ENCODE measurements at places on chromosomes 1 and 21. TPM values are rescaled to one million over a fixed set of nuclear protein-coding genes. Genes with fewer than 3 reads are reported as not detected.
A peak's percentile ranks its signal among the peaks of the same experiment; 100 is the strongest.

The DNAH14 gene
- total RNA-seq, result 15.4 TPM

The ACKR1 gene
- total RNA-seq, result not detected

The FCRL5 gene
- total RNA-seq, result not detected

The SLC5A9 gene
- total RNA-seq, result not detected

The BSDC1 gene
- total RNA-seq, result 71.2 TPM

The LDLRAD1 gene
- total RNA-seq, result not detected

The AADACL3 gene
- not detected for total RNA-seq

The PTGFRN gene
- 51.1 TPM for total RNA-seq

The IGSF3 gene
- 51.7 TPM for total RNA-seq

The LACTBL1 gene
- not detected for total RNA-seq

The COL11A1 gene
- total RNA-seq, result 592 TPM

The NFASC gene
- total RNA-seq, result 0.13 TPM

The HYI gene
- 43.2 TPM for total RNA-seq

The OR2G6 gene
- total RNA-seq, result not detected

The OSCP1 gene
- 5.0 TPM for total RNA-seq

GRCh38 chr1:36486439-36487335 is 4.0 kb upstream of the CSF3R start:
- no peak for DNase-seq

DNA sequence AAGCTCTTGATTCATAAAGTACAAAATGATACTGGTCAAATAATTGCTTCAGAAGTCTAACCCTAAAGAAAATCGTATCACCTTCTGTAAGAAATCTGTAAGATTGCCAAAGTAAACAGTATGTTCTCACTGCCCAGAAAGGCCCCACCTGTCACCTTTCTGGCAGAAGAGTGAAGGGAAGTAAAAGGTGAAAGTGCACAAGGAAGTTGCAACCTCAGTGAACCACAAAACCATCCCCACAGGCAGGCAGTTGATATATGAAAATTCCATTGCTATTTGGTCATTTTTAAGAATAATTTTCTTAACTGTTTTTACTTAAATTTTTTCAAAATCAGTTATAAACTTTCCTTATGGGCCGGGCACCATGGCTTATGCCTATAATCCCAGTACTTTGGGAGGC is 48.5 kb upstream of the FBXO28 start:
- no peak for DNase-seq

- DNase-seq, result no peak
Measured at GRCh38 chr1:208243527-208243966, 637 bp downstream of the PLXNA2 start.

DNA sequence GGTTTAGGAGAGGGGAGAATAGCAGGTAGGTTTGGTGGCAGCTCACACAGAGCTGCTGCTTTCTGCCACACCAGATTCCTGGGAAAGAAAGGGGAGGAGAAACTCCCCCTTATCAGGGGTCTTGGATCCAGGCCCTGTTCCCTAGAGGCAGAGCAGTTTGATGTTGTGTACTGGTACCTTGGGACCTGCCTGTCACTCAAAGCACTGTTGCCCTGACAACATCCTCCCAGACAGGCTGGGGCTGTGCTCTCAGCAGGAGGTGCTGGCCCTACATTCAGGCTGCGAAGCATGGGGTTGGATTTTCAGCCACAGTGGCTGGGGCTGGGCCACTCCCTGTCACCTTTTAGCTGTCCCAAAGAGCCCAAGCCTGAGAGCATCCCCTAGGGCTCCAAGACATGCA is 188.0 kb downstream of the GRIK3 start:
- DNase-seq, result no peak

- DNase-seq, result no peak
Measured at GRCh38 chr1:196027127-196027526, 581.1 kb downstream of the KCNT2 start.

DNA sequence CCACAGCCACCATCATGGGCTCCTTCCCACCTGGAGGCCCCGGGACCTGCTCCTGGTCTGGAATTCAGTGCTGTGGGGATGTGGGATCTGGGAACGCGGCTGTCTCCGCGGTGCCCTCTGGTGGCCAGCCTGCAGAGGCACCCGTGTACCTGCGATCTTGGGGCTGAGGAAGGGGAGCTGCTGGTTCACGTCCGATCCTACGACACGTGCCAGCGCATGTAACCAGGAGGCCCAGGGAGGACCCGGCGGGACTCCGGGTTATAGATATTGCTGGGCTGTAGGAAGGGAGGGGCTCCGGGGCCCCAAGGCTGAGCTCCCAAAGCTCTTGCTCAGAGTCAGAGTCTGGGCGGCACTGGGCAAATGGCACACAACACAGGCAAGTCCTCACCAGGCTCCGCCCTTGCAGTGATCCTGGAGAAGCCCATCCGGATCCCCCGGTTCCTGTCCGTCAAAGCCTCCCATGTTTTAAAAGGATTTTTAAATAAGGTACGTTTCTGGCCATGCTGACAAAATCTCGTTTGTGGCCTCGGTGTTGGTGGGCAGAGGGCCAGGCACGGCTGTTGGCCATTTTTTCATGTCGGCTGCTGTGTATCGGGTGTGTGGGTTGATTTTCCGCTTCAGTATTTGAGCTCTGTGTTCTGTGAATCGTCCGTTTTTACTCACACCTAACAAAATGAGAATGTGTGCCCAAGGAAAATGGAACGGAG is 20.1 kb downstream of the FAAP20 start:
- no peak for DNase-seq

DNA sequence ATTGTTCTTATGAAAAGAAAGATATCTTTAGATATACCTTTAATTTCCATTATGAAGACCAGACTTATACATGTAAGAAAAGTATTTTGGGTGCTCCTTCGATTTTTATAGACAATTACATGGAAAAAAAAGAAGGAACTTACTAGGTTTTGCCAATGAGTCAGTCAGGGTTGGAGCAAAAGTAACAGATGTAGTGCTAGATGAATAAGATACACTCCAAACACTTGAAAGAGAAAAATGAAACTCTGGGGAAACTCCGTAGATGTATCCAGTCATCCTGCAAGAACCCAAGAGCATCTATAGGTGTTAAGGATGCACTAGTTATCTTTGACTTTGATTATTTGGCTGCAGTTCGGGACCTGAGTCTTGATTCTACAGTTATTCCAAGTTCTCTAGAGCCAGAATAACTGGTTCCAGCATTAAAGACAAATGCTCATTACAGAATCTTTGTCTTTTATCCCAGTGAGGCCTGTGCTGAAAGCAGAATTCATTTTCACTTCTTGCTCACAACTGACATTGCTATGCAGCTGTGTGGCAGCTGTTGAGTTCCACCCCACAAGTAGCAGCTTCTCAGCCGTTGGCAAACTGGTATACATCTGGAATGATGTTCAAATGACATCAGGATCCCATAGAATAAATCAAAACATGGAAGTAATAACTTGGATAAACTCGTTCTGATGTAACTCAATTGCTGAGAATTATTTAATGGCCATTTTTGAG is 326.1 kb downstream of the ASTN1 start:
- no peak for DNase-seq

DNA sequence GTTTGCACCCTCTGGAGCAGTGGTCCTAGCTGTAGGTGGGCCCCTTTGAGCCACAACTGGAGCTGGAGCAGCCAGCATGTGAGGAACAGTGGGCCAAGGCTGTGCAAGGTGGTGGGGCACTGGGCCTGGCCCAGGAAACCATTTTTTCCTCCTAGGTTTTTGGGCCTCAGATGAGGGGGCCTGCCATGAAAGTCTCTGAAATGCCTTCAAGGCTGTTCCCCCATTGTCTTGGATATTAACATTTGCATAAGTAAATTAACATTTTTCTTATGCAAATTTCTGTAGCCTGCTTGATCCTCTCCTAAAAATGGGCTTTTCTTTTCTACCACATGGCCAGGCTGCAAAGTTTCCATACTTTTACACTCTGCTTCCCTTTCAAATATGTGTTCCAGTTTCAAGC is 212.0 kb downstream of the NTNG1 start:
- no peak for DNase-seq

DNA sequence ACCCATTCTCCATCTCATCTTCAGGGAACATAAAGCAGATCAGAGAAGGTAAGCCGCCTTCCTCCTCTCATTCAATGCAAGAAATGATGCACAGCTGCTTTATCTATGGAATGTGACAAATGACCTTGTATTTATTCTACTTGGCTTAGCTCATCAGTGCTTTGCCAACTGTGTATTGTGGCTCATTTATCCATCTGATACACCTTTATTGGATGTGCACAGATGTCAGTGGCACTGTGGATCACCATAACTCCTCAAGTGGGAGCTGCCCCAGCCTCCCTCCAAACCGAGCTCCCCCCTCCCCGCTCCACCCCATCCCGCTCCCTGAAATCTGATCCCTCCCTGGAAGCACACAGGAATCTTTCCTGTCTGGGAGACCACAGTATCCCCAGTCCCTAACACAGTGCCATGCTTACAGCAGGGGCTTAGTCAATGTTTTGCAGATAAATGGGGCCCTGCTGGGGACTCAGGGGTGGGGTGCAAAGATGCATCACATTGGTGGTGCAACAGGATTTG is 156.0 kb upstream of the RAB4A start:
- DNase-seq, result no peak

DNA sequence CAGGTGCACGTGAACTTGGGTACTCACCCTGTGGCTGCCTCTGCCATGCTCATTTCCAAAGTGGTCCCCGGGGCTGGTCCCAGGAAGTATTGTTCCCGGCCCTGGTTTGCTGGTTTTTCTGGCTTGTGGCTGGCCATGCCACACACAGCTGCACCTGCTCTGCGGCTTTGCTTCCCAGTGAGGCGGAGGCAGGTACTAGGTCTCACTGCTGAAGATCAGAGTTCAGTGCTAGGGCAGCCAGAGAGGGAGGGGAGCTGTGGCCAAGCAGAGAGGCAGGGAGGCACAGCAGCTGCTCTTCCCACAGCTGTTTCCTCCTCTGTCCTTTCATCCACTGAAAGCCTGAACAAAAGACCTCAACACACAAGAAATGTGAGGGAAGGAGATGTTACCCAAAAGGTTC is 30.5 kb downstream of the ENO1 start:
- no peak for DNase-seq

GRCh38 chr21:46492851-46493250 is 34.2 kb downstream of the DIP2A start:
- DNase-seq, result no peak

- no peak for DNase-seq
Measured at GRCh38 chr1:213983493-213984386, 4.0 kb upstream of the PROX1 start.

- DNase-seq, result no peak
Measured at GRCh38 chr1:79852004-79852403, 845.5 kb upstream of the ADGRL4 start.

GRCh38 chr1:222754366-222755139 is 17.6 kb downstream of the FAM177B start:
- DNase-seq, result no peak

- no peak for DNase-seq
Measured at GRCh38 chr21:44377922-44378645, 24.7 kb downstream of the TRPM2 start.

GRCh38 chr21:32597205-32597604 is 11.9 kb upstream of the TCP10L start:
- no peak for DNase-seq

- peak; percentile 77 for DNase-seq
Measured at GRCh38 chr1:109761227-109762038, 2.3 kb downstream of the EPS8L3 start.

DNA sequence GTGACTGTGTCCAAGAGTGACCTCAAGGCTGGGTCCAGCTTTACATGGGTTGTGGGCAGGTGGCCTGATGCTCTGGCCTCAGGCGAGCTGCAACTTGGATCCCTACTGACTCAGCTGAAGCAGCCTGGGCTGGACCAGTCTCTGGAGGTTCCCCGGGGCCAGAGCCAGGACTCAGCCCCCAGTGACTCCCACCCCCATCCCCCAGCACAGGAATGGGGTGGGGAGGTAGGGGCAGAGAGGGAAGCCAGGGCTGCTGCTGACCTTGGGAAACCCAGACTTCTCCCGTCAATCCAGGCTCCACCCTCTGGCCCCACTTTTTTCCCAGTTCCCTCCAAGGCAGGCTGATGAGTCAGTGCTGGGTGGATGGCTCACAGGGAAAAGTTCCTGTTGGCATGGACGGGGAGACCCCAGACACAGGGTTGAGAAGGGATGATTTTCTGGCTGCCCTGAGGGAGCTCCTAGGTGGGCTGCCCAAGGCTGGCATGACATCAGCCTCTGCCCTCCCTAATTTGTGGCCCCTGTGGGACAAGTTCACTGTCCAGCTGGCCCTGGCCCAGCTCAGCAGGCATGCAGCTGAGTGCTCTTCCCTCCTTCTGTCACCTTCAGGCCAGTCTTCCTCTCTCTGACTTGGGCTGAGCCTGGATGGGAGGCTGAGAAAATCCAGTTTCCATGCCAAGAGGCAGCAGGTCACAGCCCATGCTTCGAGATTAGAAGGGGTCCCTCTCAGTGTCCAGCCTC is 2.2 kb downstream of the ZC3H12A start:
- no peak for DNase-seq

DNA sequence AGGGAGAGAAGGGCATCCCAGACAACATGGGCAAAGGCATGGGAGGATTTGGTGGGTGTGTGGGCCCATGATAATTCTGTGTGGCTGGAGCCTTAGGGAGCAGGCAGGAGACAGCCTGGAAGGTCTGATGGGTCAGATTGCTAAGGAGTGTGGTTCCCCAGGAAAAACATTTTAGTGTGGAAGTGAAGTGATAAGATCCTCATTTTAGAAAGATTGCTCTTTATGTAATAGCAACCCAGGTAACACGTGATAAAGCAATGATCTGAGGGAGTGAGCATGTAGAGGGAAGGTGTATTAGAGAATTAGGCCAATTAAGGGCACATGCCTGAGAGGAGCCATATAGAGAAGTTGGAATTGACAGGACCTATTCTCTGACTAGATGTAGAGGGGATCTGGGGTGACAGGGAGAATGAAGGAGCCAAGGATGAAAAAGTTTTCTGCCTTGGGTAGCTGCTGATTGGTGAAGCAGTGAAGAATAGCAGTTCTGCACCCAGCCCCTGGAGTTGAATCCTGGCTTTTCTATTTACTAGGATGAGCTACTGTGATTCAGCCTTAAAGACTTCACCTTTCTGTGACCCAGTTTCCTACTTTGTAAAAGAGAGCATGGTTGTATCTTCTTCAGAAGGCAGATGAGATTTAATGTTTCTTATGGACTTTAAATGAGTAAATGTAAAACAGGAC is 18.7 kb upstream of the SLAMF6 start:
- no peak for DNase-seq

GRCh38 chr1:61670445-61670844 is 54.5 kb downstream of the TM2D1 start:
- DNase-seq, result no peak

DNA sequence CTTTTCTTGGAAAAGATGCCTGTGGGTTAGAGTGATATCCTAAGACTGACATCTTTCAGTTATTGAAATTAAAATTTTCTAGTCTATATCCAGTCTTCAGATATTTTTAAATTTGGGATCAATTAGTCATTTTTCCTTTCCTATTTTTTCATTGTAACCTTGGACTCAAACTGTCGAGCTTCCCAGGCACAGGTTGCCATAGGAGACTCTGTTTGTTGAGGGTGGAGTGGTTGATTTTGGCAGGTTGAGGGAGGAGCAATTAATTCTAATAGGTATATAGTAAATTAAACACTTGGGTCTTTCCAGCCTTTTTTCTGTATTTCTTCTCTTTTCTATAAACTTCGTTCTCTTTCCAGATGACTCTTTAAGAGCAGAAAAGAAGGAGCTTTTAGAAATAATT is 326.8 kb downstream of the ASTN1 start:
- DNase-seq, result no peak

- DNase-seq, result no peak
Measured at GRCh38 chr1:32894681-32895080, 6.5 kb downstream of the TMEM54 start.

- DNase-seq, result no peak
Measured at GRCh38 chr1:210233495-210234328, 1.1 kb downstream of the SERTAD4 start.

Measured in osteocyte (in vitro differentiated cells).